ENCODE measurements at places on chromosomes 12 and 14.

GRCh38 chr14:67971627-67972625, 152.3 kb downstream of the RAD51B start:
- no peak for DNase-seq

DNA sequence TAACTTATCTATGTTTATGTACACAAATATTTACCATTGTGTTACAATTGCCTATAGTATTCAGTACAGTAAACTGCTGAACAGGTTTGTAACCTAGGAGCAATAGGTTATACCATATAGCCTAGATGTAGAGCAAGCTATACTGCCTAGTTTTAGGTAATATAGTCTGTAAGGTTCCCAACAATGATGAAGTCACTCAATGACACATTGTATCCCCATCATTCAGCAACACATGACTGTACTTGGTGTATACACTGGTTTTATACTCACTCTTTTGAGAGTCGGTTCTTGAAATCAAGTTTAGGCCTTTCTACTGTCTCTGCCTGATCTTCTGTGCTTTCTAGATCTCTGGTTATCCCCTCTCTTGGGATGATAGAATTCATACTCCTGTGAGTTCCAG, 5.5 kb downstream of the RNASE1 start:
- DNase-seq: no peak

DNA sequence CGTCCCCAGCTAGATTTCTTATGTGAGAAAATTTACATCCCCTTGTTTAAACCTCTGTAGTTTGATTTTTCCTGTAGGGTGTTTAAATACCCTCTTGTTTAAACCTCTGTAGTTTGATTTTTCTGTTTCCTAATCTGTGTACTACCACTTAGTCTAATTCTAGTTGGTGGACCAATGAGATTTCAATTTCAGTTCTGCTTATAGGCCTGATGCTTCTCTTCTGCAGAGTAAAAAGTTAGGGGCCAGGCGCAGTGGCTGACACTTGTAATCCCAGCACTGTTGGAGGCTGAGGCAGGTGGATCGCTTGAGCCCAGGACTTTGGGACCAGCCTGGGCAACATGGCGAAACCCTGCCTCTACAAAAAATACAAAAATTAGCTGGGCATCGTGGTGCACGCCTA, 11.5 kb downstream of the UBC start:
- no peak for DNase-seq

GRCh38 chr14:104513641-104514046, 65.9 kb upstream of the C14orf180 start:
- no peak for DNase-seq

Measured in iris pigment epithelial cell (primary cell).